Large intestine (tissue), 12 donors: ENCODE measurements at places on chromosomes 16 and 17. TPM values are rescaled to one million over a fixed set of nuclear protein-coding genes. Genes with fewer than 3 reads are reported as not detected.

- peak; percentile 61 for DNase-seq
These were observed 585 bp downstream of the AP1G1 start for GRCh38 chr16:71807905-71808592.

- no peak for DNase-seq
These were observed 5.6 kb upstream of the TBX2 start for GRCh38 chr17:61393904-61394629.

- no peak for DNase-seq
These were observed 3.2 kb downstream of the ACSF3 start for GRCh38 chr16:89096768-89097391.

DNA sequence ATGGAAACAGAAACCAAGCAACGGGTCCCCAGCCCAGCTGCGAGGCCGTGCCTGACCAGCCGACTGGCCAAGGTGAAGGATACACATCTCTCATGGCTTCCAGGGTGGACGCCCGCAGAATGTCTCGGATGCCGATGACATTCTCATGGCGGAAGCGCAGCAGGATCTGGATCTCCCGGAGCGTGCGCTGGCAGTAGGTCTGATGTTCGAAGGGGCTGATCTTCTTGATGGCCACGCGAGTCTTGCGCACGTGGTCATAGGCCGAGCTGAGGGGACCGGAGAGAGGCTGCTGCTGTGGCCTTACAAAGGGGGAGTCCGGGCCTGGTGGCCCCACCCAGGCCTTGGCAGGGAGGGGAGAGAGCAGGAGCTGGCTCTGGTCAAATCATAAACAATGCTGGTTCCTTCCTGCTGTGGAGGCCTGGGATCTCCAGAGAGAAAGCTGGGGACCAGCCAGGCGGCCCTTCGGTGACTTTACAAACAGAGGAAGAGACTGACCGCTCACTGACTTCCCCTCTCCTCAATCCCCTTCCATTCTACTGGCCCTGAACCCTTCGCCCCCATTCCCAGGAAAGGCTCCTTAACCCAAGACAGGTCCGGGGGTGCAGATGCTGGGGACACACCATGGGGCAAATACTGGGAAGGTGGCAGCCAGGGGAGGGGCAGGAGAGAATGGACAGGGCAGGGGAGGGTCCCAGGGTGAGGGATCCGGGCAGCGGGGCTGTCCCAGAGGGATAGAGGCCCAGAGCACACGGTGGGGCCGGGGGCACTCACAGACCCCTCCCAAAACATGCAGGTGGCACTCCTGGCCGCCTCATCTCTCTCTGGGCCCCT is 1.1 kb downstream of the MAPK3 start:
- peak; percentile 66 for DNase-seq

DNA sequence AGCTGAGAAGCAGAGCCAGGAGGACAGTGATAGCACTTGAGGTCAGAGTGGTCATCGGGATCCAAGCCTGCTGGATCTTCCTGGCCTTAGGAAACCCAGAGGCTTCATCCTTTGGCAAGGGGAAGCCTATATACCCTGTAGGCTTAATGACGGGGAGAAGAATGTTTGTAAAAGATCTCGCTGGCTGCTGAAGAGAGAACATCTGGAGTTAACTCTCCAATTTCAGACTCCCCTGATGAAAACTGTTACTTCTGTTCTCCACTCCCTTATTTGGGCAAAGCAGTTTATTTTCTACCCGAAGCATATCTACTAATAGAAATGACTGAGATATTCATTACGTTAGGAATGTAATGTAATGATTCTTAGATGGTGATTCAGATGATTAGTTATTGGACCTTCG is 487.0 kb downstream of the CDH13 start:
- DNase-seq: no peak

DNA sequence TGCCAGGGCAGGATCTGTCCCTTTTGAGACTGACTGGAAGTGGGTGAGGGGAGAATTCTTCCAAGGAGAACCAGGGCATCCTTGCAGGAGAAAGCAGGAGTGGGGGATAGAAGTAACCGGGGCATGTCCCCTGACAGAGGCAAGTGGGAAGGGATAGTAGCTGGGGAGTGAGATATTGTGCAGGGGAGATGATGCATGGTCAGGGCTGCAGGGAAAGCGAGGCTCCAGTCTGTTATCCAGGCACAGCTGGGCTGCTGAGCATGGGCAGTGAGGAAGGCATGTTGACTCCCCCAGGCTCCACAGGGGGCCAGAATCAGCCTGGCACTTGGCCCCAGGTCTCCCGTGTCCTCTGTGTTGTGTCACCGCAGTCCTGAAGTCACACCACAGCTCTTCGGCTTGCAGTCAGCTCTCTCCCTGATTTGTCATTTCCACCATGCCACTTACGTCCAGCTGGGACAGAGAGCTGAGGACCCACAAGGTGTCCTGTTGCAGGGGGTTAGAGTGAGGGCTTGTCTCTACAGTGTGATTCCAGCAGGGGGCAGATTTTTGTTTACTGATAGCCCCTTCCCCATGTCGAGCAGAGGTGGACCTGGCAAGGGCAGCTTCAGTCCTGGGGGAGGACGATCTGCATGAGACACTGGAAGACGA is 40.9 kb downstream of the B9D1 start:
- no peak for DNase-seq

DNA sequence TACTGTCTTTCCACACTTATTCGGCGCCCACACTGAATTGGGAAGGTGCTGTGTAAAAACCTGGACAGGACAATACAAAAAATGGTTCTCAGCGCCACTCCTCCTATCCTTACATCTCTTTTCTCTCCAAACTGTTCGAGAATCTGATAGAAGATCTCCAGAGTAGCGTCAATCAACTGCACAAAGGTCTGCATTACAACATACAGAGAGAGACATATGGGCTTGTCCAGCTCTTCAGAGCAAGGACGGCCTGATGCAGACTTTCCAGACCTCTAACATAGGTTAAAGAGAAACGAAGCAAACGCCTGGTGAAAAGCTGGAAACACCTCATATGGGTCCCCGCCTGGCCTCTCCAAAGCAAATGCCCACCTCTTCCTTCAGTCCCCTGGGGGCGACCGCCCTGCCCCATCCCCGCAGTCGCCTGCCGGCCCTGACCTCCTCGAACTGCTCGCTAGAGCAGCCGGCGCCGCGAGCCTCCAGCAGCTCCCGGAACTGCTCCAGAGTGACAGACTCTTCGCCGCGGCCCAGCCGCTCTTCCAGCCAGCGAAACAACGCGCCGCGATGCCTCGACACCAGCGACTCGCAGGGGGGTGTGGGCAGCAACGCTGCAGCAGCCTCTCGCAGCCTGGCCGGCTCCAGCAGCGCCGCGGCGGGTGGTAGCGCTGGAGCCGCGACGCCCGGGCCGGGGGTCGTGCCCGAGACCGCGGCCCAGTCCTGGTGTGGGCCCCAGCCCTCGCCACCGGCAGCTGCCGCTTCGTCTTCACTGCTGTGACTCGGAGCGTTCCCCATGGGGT is 526 bp downstream of the ZZEF1 start:
- no peak for DNase-seq

DNA sequence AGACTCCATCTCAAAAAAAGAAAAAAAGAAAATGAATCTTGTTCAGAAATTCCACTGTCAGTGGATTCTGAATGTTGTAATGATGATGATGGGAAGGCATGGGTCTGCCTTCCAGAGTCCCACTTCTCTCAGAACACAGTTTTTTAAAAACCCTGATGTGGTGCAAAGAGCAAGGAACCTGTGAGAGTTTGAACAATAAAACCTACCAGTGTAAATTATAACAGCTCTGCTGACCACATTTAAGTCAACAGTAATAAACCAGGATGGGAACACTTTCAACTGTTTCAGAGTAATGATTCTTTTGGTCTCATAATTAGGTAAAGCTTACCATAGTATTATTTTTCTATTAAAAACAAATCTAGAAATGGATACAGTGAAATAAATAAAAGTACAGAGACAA is 99.0 kb downstream of the MYO1D start:
- peak; percentile 8 for DNase-seq

DNA sequence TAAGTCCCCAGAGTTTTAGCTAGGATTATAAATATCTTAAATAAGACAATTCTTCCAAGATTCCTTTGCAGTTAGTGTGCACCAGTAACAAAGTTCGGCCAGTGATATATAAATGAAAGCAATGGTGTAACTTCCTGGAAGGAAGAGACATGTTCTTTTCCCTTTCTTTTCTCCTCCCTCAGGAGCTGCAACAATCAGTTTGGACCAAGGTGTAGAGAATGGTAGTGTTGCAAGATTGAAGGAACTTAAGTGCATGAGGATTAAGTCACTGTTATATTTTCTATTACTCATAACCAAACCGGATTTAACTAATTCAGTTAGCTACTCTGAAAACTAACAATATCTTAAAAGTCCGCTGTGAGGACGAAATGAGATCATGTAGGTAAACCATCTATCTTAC is 68.9 kb upstream of the KCNJ16 start:
- DNase-seq: no peak

GRCh38 chr17:18380471-18381157 is 3.0 kb downstream of the EVPLL start:
- no peak for DNase-seq

- no peak for DNase-seq
These were observed 15.9 kb downstream of the EPOP start for GRCh38 chr17:38658741-38659345.

DNA sequence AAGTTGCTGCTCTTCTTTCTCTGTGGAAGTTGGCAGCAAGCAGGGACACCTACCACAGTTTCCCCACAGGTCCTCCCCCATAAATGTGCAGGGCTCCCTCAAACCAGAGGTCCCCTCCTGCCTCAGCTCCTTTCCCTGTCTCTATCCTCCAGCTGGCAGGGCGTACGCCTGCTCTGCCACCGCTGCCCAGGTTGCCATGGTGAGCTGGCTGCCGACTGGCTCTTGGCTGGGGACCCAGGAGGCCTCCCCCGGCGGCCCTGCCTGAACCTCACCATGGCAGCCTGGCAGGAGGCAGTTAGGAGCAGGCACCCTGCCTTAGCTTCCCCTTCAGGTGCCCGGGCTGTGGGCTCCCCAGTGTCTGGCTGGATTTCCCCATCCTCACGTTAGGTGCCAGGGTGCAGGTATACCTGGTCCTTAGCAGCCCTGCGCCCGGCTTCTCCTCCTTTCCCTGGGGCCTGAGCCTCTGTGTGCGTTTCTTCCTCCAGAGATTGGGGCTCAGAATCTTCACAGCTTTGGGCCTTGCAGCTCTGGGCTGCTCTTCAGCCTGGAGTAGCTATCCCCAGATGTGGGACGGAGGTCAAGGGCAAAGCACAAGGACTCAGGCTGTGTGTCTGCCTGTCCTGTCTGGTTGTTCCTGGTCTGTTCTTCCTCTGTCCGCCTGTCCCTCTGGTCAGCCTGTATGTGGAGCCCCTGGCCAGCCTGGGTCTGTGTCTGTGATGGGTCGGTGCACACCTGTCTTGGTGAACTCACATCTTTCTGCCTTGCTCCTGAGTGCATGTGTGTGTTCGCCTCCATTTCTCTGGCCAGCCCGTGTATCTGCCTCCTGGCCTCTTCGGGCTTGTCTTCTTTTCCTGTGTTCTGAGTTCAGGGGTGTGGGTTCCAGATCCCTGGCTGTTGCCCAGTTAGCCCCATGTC is 15.7 kb downstream of the GJD3 start:
- no peak for DNase-seq

DNA sequence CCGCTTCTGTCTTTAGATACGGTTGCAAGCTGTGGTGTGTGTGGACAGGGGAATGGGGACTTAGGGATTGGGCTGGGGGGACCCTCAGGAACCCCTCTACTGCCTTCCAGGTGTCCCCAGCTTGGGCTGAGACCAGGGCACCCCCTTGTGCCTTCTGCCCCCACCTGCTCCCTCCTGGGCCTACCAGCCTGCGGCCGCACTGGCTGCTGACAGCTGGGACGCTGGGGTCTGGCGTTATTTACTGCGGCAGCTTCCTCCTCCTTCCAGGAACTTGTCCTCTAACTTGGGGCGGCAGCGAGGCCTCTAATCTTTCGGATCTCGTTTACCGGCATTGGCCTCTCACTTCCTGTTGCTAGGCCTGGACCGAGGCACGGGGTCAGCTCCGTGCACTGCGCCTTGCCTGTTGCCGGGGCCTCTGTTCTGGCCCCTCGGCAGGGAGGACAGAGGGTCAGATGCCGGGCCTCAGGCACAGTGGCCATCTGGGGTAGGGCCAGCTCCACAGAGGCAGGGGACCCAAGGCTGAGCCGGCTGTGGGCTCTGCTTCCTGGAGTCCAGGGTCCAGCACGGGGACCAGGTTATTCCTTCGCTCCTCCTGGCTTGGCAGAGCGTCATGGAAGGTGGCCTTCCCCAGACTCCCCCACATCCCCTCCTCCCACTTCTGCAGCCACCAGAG is 31.8 kb downstream of the TMEM235 start:
- DNase-seq: peak; percentile 72

GRCh38 chr17:57372156-57372555 is 115.8 kb downstream of the MSI2 start:
- DNase-seq: no peak

GRCh38 chr16:58475091-58475619 is 24.8 kb upstream of the NDRG4 start:
- no peak for DNase-seq

DNA sequence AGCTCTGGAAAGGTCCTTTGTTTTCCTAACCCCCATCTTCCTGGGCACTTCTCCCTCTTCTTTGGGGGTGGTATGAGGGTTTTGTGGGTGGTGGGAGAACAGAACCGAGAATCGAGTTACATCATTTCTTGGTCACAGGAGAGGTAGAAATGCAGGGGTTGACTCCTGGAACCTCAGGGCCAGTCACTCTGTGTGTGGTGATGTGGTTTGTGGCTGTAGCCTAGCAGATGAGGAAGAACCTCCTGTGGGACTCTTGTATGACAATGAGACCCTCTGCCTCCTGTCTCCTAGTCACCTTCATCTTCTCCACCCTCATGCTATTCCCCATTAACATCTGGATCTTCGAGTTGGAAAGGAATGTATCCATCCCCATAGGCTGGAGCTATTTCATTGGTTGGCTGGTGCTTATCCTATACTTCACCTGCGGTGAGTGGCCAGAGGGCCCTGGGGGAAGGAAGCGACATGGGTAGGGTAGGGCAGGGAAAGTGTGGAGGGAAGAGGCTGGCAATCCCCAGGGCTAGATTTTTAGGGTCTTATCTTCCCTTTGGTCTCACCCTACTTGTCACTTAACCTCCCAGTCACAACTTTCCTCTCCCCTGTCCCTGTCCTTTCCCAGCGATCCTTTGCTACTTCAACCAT is 5.5 kb downstream of the ODF4 start:
- DNase-seq: no peak

C16orf46 gene
- 0.93 TPM for polyA plus RNA-seq

SLC35G6 gene
- 0.52 TPM for polyA plus RNA-seq

MRPS7 gene
- 59.3 TPM for polyA plus RNA-seq

RAB11FIP4 gene
- polyA plus RNA-seq: 18.8 TPM
